ENCODE measurements at places on chromosomes 4 and X.

DNA sequence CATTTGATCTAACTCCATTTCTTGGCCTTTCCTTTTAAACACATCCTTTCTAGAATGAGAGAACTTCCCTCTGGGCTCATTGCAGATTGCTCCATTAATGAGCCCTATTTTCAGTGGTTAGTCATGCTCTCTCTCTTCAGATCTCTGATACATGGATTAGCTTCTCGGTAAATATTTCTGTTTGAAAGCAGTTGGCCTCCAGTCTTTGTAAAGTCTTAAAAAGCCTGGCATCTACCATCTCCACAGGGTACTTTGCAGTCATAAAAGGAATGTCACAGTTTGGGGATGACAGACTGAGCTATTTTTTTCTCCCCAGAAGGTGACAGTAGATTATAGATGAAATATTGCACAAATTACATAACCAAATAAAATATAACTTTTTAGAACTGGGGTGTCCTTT is 72.7 kb downstream of the UNC5C start:
- DNase-seq: no peak

DNA sequence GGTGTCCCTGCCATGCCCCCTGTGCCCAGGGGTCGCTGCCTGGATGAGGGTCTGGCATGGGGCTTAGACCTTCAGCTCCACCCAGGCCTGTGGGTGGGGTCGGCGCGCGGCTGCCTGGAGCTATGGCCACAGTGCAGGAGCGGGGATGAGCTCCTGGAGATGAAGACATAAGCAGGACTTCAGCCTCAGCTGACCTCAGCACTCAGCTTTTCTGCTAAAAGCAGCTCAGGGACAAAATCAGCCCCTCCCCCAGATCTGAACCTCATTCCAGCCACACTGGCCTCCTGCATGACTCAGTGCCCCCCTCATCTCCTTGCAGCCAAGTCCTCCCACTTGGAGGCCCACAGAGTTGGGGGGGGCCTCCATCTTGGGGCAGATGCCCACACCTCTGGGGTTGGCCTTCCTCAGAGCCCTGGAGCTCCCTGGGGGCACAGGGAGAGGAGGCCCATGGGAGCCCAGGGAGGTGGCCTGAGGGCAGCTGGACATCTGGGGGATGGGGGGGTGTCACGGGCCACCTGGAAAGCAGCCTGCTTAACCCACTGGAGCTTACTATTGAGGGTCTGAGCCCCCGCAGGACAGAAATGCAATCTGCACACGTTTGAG is 19.4 kb upstream of the CPLX1 start:
- no peak for DNase-seq

- DNase-seq: no peak
Measured at GRCh38 chr4:163331629-163332376, 593 bp downstream of the NPY1R start.

- DNase-seq: no peak
Measured at GRCh38 chrX:71542411-71542810, 9.5 kb downstream of the OGT start.

DNA sequence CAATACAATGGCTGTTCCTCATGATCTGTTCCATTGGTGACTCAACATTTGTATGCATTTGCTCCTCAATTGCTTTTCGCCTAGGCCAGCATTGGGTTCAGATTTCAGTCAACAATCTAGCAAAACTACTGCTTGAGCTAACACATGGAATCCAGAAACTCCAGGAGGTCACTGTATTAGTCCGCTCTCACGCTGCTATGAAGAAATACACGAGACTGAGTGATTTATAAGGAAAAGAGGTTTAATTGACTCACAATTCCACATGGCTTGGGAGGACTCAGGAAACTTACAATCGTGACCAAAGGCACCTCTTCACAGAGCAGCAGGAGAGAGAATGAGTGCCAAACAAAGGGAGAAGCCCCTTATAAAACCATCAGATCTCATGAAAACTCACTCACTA is 67.1 kb downstream of the RXFP1 start:
- no peak for DNase-seq

DNA sequence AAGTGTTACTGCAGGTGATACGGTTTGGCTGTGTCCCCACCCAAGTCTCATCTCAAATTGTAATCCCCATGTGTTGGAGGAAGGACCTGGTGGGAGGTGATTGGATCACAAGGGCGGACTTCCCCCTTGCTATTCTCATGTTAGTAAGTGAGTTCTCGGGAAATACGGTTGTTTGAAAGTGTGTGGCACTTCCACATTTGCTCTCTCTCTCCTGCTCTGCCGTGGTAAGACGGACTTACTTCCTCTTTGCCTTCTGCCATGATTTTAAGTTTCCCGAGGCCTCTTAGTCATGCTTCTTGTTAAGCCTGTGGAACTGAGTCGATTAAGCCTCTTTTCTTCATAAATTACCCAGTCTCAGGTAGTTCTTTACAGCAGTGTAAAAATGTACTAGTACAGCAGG is 65.2 kb upstream of the SLC7A11 start:
- no peak for DNase-seq

GRCh38 chrX:42725196-42725595 is 52.8 kb downstream of the PPP1R2C start:
- DNase-seq: no peak

DNA sequence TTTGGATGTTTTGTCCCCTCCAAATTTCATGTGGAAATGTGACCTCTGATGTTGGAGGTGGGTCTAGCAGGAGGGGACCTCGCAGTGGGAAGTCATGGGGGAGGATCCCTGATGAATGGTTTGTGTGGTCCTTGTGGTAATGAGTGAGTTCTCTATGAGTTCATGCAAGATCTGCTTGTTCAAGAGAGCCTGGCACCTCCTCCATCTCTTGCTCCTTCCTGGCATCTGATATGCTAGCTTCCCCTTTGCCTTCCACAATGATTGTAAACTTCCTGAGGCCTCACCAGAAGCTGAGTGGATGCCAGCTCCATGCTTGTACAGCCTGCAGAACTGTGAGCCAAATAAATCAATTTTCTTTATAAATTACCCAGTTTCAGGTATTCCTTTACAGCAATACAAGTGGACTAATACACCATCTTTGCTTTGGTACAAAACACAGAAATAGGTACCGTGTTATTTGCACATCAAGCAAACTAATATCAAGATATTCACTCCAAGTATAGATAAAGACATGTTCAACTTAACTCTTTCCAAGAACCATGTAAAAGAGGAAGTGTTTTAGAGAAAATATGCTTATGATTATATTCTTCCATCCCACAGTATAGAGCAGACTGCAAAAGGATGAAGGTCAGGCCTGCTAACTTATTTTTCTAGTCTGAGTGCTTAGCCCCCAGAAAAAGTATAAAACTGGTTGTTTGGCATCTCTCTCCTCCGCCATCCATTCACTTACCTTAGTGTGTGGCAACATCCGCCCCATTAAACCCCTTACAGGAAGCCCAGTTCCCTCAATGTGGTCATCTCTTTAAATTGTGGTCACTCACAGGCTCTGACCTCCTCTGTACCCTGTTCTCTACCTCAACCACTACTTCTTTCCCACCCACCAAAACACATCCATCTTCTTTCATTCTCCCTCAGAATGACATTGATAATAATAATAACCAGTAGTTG is 6.7 kb downstream of the ARAP2 start:
- no peak for DNase-seq

GRCh38 chrX:78619834-78620233 is 39.3 kb downstream of the RTL3 start:
- no peak for DNase-seq

GRCh38 chr4:31360786-31361185 is 640.6 kb downstream of the PCDH7 start:
- DNase-seq: no peak

DNA sequence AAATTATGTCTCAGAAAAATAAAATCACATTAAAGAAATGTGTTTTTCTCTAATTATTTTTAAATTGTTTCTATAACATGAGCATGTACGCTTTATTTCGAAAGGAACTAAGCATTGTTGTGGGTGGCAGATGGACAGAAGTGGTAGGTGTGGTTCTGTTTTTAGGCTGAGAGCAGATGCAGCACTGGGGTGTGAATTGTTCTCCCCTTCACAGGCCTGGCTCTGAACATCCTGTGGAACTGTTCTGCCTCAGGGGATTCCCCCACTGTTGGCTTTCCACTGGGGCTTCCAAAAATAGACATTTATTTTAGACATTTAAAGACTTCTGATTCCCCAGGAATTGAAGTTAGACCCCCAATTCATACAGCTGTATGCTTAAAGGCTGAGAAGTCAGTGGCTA is 41.9 kb upstream of the PDHA2 start:
- DNase-seq: no peak

DNA sequence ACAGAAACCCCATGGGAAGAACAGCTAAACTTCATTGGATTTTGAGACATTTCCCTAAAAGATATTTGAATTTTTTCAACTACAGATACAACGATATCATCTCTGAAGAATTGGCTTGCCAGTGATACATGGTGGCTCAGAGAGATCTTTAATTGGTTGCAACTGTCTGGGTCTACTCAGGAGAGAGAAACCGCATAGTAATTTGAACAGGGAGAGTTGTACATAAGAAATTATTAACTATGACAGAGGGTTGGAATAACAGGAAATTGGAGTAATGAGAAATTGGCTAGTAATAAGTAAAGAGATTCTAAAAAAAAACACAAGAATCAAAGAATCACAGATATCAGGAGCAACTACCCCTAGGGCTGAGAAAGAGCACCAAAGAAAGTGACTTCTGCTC is 118.4 kb downstream of the KLHL13 start:
- DNase-seq: no peak

DNA sequence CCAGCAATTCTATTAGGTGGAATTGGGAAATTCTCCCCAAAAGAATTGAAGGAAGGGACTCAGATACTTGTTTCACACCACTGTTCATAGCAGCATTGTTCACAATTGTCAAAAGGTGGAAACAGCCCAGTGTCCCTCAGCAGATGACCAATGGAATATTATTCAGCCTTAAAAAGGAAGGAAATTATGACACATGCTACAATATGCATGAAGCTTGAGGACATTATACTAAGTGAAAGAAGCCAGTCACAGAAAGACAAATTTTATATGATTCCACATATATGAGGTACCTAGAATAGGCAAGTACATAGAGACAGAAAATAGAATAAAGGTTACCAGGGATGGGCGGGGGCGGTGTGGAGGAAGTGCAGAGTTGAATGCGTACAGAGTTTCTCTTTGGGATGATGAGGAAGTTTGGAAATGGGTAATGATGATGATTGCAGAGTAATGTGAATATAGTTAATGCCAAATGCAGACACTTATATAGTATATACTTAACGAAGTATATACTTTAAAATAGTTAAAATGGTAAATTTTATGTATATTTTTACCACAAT is 29.6 kb downstream of the DOCK11 start:
- DNase-seq: no peak

DNA sequence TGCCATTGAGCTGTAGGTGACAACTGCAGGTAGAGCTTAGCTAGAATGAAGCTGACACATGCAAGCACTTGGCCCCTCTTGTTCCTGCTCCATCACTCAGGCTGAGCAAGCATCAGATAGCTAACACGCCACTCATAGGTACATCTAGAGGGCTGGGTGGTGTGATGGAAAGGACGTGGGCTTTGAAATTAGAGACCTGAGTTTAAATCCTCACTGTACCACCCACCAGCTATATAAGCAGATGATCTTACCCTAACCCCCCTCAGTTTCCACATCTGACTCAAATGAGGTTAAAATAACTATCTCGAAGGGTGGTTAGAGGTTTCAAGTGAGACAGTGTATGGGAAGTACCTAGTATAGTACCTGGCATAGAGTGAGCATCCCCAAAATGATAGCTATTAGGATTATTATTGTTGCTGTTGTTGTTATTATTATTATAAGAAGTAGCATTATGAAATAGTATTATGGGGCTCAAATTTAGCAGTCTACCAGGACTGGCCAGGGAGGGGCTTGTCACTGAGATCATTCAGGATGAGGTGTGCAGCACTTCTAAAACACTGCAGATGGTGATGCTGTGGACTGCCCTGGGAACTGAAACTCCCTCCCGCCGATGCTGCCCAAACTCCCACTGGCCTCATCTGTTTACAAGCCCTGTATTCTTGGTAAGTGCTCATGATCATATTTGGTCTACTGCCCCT is 59.0 kb downstream of the REELD1 start:
- DNase-seq: no peak

DNA sequence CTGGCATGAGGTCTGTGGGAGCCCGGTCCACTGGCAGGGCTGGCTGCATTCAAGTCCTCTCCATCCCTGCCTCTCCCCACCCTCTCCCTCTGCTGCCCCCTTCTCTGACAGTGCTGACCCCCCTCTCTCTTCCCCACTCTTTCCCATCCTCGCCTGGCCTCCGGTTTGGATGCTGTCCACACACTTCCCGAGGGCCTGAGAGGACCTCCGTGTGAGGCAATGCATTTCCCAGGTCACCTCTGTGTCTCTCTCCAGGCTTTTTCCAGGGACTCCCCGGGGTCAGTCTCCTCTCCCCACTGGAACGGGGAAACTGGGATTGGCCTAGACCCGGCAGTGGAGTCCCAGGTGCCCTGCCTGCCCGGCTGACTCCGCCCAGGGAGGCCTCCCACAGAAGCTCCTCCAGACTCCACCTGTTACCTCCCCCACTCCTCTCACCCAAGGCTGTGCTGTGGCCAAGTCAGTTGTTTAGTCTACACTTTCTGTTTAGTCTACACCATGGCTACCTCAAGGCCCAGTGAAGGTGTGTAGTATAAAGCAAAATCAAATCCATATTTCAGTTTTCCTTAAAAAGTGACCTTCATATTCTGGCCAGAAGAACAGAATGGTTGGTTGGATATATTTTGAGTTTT is 146.8 kb downstream of the PTTG2 start:
- no peak for DNase-seq

DNA sequence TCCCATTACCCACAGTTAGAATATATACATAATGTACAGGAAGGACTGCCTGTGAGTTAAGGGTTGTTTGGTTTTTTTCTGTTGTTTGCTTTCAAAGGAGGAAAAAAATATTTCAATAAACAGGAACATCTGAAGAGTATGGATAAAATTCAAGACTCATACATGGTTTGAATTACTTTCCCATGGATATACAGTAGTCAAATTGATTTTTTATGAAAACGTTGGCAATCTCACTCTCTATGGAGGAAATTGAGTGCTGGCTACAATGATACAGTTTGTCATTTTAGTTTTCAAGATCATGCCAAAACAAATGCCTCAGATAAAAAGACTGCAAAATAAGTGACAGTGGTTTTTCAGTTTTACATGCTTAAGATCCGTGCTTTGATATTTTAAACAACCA is 116.6 kb downstream of the SH3RF1 start:
- no peak for DNase-seq
